Stimulated activated CD4-positive, alpha-beta T cell treated with anti-CD3 and anti-CD28 coated beads, Interleukin-12 subunit alpha, Interleukin-12 subunit beta, amount 100 ng/mL, for 48 hours (primary cell): ENCODE measurements at places on chromosomes 2 and 18.

DNA sequence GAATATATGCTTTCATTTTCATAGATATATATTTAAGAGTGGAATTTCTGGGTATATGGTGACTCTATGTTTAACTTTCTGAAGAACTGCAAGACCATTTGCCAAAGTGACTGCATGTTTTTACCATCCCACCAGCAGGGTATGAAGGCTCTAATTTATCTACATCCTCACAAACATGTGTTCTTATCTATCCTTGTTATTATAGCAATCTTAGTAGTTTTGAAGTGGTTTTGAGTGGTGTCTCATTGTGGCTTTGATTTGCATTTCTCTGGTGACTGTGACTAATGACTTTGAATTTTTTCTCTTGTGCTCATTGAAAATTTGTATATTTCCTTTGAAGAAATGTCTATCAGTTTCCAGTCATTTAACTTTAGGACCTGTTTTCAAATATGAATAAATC is 310.2 kb upstream of the NRP2 start:
- no peak for DNase-seq

DNA sequence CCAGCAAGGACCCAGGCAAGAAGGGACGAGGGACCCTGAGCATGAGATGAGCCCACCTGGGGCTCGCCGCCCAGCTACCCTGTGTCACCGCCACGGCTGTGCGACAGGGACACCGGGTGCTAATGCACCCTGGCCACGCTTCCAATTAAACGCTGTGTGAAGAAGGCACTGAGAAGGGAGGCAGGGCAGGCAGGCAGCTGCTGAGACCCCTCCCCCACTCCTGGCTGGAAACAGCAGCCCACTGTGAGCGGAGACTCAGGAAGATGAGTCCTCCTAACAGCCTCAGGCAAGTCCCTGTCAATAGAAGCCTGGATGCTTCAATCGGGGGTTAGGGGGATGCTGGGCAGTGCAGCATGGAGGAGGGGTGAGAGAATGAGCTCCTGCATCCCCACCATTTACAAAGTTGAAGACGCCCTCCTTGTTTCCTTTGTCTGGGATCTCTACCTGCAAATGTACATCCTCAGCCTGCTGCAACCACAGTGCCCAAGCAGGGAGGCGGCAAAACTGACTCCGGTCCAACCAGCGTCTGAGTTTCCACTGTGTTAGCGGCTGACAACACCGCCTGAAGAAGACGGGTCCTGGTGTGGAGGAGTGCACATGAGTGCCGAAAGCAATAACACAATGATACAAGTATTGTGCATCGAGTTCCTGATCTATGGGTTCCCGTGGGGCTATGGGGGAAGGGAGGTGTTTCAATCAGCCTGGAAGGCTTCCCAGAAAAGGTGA is 12.8 kb downstream of the TMEM163 start:
- DNase-seq = no peak

- no peak for DNase-seq
These were observed 66.4 kb downstream of the EPAS1 start for GRCh38 chr2:46363535-46364170.

DNA sequence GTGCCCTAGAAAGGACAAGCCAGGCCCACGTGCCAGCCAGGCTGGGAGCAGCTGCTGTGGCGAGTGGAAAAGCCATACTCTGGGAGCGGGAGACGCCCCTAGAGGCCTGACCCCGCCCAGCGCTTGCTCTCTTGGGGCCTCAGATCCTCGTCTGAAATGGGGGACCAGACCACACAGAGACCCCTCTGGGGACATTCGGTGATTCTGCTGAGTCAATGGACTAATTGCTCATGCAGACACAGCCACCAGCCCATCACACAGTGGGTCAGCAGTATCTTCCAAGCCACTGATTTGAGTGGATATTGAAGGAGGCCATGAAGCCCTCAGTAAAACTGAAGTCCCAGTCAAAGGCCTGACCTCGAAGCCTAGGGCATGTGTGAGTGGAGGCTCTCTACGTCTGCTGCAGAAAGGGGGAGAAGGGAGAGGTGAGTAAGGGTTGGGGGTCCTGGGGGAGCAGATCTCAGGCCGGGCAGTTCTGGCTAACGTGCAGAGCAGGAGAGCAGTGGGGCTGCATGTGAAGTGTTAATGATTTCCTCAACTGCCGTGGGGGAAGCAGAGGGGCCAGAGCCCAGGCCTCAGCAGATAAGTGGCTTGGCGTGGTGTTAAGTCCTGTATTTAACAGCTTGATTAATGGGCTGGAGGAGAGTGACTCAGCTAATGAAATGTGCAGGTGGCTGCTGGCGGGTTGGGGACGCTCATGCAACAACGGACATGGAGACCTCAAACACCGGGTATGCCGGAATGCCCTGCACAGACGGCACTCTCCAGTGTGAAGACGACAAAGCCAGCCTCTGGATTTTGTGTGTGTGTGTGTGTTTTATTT is 104.4 kb upstream of the TWIST2 start:
- no peak for DNase-seq

DNA sequence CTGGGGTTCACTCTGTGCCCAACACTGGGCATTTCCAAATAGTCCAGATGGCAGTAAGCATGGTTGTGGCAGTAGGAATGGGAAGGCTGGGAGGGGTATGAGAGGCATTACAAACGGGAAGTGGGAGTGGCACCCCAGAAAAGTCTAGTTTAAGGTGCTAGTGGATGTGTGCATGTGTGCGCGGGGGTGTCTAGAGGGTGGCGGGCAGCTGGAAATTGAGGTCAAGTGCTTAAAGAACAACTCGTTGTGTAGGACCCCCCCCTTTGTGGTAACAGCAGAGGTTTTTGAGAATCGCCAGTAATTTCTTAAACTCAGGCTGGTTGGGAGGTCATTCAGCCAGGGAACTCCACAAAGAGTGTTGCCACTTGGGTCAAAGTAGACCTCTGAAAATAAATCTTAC is 69.9 kb downstream of the RHBDD1 start:
- no peak for DNase-seq

- no peak for DNase-seq
These were observed 113.7 kb upstream of the CREB1 start for GRCh38 chr2:207416111-207416510.

DNA sequence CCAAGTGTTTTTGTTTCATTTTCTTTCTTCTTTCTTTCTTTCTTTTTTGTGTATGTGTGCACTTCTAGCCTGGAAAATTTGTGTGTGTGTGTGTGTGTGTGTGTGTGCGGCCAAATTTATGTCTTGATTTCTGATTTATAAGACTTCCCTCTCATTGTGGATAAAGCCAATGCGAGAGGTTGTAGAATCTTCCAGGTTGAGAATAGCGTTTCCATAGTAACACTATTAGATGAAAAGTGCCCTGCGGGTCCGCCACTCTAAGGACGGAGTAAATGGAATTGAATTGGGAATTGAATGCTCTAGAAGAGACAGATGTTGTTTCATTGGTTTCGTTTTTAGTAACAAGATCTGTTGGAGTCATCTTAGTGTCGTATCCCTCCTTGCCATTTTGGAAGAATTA is 81.6 kb downstream of the MEIS1 start:
- DNase-seq = no peak
